ENCODE measurements at places on chromosomes 1 and 21. TPM values are rescaled to one million over a fixed set of nuclear protein-coding genes. Genes with fewer than 3 reads are reported as not detected.

Gene UTP25
- total RNA-seq = 6.8 TPM

Gene RGSL1
- total RNA-seq = not detected

Gene AMY1C
- not detected for total RNA-seq

Gene MCOLN2
- total RNA-seq = 3.0 TPM

Gene FGR
- total RNA-seq = 0.09 TPM

Gene TRABD2B
- under 0.01 TPM for total RNA-seq

Gene TEDDM1
- not detected for total RNA-seq

Gene MRPS21
- total RNA-seq = 122 TPM

Gene NTNG1
- 18.3 TPM for total RNA-seq
